Activated CD8-positive, alpha-beta memory T cell treated with anti-CD3 and anti-CD28 coated beads, Interleukin-2, amount 10 ng/mL, durations not matched to agents 7 days and 5 days (primary cell): ENCODE measurements at places on chromosomes 2 and 18. TPM values are rescaled to one million over a fixed set of nuclear protein-coding genes. Genes with fewer than 3 reads are reported as not detected.

The SGO2 gene
- 52.5 TPM for total RNA-seq

The POTEI gene
- total RNA-seq = not detected

The CHRNG gene
- not detected for total RNA-seq

The STARD6 gene
- total RNA-seq = 0.20 TPM
